ENCODE measurements at places on chromosomes 12 and 14.

DNA sequence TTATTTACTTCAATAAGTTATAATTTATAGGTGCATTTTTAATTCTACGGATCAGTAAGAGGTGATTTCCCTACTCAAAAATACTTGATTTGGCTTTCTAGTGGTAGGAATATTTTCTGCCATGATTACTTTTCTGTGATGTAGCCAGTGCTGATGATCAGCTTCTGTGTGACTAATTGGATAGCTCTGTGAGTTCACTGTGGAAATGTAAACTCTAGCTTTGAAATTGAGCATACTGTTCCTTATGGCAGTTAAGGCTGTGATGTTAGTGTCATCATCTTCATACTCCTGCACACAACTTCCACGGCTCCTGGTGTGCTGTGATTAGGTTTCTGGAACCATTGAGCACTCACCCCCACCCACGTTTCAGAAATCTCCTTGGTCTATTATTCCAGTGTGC lies 48.2 kb downstream of the PLEKHA5 start:
- no peak for DNase-seq

DNA sequence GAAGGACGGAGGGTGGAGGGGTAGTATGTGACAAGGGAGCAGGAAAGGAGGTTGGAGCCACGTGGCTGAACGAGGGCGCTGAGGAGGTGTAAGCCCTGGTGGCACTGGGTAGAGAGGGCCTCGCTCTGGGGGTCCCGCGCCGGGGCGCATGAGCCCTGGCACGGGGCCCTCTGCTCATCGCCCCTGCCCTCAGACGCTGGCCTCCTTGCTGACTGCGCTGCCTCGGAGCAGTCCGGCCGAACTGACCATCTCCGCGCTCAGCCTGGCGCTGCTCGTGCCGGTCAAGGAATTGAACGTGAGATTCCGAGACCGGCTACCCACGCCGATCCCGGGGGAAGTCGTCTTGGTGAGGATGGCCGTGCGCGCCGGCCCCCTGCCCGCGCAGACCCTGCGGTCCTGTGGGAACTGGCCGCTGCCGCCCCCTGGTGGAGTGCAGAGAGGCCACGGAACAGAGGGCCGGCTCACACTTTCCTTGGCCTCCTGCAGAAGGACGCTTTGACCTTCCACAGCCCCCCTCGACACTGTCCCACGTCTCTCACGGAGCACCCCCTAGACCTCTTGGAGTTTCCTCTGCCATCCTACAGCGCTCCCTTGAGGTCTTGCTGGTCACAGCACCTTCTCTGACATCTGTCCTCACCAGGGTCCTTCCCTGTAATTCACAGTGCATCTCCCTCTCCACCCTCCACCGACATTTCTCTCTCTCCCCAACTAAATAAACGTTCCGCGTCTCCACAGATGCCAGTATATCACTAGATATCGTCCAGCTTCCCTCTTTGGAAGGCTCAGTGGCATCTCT lies 10.5 kb downstream of the ARHGEF25 start:
- DNase-seq: peak; percentile 58

DNA sequence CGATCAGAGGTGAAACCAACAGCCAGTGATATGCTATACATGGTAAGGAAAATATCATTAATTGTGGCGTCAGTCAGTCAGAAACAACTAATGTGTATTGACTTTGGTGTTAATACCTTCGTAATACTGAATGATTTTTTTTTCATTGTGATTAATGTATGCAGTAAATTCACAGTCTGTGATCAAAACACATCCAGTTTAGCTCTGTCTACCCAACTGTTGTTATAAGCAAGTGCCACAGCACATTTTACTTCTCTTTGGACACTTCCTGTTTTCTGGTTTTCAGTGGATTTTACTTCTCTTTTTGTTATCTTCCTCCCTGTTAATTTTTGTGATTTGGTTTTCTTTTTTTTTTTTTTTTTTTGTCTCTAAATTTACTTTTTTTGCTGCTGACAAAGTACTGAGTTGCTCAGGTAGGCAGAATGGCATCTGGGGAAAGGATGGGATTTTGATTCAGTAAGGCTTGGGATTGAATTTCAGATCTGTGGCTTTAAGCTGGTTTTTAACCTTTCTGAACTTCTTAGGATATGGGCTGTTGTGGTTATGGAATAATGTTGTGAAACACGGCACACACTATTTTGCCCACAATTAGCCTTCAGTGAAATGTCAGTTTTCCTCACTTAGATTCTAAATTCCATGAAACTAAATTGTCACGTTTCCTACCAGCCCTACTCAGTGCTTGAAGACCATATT lies 604 bp downstream of the GLIPR1 start:
- no peak for DNase-seq

- no peak for DNase-seq
Observed at GRCh38 chr14:90602088-90602687, 205.4 kb downstream of the CALM1 start.

DNA sequence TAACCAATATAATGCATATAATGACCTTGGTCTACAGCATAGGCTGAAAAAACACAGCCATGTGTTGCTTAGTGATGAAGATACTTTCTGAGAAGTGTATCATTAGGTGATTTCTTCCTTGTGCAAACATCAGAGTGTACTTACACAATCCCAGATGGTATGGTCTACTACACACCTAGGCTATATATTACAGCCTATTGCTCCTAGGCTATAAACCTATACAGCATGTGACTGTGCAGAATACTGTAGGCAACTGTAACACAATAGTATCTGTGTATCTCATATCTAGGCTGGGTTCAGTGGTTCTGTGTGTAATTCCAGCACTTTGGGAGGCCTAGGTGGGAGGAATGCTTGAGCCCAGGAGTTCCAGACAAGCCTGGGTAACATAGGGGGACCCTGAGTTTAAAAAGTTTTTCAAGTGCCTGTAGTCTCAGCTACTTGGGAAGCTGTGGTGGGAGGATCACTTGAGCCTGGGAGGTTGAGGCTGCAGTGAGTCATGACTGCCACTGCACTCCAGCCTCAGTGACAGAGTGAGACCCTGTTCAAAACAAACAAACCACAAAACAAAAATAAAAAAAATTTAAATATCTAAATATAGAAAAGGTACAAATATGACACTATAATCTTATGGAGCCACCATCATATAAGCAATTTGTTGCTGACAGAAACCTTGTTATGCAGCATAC lies 66.6 kb downstream of the GRIP1 start:
- no peak for DNase-seq

DNA sequence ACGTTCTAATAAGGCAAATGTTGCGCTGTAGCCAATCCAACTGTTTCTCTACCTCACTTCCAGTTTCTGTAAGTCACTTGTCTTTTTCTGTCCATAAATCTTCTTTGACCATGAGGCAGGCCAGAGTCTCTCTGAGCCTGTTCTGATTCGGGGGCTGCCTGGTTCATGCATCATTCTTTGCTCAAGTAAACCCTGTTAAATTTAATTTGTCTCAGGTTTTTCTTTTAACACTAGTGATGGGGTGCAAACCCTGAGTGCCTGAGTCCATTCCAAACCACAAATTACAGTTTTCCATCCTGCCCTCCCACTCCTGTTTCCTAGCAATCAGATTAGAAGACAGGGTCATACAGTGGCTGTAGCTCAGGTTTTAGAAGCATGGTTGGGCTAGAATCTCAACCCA lies 41.9 kb downstream of the VWF start:
- DNase-seq: no peak

DNA sequence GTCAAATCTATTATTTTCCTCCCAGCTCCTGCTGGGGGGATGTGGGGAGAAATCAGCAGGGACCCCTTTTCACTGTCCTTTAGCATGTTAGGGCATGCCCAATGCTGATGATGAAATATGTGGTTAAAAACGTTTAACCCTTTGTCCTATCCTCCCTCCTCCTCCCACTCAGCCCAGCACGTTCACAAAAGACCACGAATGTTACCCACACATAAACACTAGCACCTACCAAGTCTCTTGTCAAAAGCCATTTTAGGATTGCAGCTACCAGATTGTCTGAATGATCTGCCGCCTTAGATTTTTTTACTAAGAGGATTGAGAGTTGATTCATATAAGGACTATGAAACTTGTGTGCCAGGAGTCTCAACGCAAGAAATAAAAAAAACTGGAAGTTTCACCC lies 70.4 kb downstream of the TBK1 start:
- no peak for DNase-seq

- no peak for DNase-seq
Observed at GRCh38 chr12:96260231-96260630, 66.1 kb downstream of the ELK3 start.

GRCh38 chr12:106894774-106895173 lies 60.9 kb upstream of the TMEM263 start:
- DNase-seq: no peak

DNA sequence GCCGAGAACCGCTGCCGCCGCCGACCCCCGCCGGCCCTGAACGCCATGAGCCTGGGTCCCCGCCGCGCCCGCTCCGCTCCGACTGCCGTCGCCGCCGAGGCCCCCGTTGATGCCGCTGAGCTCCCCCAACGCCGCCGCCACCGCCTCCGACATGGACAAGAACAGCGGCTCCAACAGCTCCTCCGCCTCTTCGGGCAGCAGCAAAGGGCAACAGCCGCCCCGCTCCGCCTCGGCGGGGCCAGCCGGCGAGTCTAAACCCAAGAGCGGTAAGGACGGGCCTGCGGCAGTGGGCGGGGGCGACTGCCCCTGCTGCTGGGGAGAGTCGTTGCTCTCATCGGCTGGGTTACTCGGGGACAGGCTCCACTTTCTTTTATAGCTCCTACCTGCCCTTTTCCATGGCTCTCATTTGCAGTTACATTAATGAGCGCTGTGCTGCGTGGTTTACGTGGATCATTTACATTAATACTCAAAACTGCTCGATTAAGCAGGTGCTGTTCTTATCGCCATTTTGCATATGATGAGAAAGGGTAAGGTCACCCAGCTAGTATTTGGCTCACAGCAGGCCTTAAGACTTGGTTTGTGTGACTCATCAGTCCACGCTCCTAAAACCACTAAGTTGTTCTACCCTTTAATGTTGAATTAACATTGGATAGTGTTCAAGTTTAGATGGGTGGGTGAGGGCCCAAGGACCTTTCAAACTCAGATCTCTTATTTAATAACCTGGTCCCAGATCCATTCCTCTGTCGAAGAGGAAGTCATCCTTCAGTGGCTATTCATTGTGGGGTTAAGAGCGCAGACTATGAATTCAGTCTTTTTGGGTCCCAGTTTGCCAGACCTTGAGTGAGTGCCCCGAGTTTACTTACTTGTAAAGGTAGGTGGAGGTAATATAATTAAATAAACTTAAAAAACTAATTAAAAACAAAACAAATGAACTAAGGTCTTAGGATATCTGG lies 823 bp downstream of the RNF10 start:
- DNase-seq: peak; percentile 49

- no peak for DNase-seq
Observed at GRCh38 chr14:95123891-95124579, 33.3 kb downstream of the DICER1 start.
